ENCODE measurements at places on chromosomes 5 and 9.

DNA sequence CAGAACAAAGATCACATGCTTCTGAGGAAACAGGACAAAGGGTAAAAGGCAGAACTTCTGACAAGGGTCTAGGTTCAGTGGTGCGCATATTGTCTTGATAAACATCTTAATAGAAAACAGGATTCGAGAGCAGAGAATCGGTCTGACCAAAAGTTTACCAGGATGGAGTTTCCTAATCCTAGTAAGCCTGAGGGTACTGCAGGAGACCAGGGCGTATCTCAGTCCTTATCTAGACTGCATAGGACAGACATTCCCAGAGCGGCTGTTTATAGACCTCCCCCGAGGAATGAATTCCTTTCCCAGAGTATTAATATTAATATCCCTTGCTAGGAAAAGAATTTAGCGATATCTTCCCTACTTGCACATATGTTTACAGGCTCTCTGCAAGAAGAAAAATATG lies 32.4 kb upstream of the TNFSF8 start:
- no peak for DNase-seq

DNA sequence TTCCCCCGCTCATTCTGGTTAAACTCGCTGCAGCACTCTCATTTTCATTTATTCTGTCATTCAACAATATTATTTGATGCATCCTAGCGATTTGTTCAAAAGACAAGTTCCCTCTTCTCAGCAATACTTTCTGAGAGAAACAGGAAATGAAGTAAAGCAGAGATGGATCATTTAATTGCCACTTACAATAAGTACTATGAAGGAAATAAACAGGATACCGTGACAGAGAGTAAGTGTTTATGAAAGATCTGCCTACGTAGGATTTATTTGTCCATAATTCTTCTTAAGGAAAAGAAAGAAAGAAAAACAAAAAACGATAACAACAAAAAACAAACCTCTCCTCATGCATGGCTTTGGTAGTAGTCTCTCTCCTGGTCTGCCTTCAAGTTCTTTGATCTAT lies 406.8 kb upstream of the ZNF608 start:
- DNase-seq = no peak

- no peak for DNase-seq
Measured at GRCh38 chr5:91477408-91477807, 94.3 kb upstream of the ARRDC3 start.

- no peak for DNase-seq
Measured at GRCh38 chr9:7258688-7259396, 501.1 kb downstream of the KDM4C start.

DNA sequence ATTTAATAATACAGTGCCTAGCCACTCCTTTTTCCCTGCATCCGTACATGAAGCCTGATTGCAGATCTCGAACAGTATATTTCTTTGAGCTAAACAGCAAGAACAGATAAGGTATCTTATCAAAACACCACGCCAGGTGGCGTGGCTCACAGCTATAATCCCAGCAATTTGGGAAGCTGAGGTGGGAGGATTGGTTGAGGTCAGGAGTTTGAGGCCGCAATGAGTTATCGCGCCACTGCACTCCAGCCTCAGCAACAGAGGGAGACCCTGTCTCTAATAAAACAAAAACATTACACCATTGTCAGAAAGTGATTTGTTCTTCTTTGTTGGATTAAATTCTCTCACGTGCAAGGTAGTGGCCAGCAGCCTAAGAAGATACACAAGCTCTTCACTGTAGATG lies 291.2 kb upstream of the DMRT1 start:
- no peak for DNase-seq

DNA sequence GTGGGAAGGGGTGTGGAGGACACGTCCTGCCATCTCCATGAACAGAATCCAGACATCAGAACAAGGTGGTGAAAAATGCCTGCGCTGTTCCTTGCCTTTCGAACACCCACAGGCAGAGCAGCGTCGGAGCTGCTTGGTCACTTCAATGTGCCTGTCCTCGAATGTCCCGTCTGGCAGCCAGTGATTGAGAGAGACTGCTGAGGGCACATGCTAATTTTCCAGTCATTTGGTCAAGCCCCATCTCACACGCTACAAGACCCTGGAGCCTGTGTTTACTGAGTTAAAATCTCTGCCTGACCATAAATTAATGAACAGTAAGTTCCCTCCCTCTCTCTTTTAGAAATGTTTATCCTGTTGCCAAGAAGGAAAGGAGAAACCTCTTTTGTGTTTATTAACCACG lies 149.3 kb downstream of the NTRK2 start:
- no peak for DNase-seq

- DNase-seq = no peak
Measured at GRCh38 chr5:6899221-6899620, 186.0 kb downstream of the TENT4A start.

- DNase-seq = peak; percentile 24
Measured at GRCh38 chr9:33297432-33297831, 7.1 kb downstream of the NFX1 start.

DNA sequence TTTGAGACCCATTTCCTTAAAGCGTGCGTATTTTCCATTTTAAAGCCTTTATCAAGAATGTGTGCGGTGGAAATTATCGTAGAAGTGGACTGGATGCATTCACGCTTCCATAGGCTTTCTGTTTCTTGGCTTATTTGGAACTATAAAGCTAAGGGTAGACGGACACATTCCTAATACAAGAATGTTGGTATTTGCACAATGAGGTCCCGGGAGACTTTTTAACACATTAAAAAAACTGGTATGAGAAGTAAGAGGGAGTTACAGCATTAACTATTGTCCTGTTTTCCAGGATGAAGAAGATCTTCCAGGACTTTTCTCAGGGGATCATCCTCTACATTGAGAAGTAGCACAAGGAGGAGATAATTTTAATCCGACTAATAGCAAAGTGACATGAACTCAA lies 653.0 kb downstream of the MTRR start:
- DNase-seq = no peak

- no peak for DNase-seq
Measured at GRCh38 chr5:172194985-172195774, 1.2 kb downstream of the EFCAB9 start.

DNA sequence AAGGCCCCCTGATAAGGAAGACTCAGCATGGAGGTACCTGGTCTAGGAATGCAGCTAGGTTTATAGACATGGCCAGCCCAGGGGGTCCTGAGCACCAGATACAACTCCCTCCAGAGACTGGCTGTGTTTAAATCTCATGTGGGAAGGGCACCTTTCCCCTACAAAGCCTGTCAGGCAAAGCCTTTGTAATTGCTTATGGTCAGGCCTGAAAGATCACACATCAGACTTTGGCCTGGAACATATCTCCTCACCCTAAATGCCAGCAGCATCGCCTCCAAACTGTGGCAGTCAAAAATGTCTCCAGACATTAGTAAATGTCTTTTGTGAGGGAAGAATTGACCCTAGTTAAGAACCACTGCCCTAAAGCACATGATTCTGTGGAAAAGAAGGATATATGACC lies 51.6 kb upstream of the MACIR start:
- DNase-seq = no peak

DNA sequence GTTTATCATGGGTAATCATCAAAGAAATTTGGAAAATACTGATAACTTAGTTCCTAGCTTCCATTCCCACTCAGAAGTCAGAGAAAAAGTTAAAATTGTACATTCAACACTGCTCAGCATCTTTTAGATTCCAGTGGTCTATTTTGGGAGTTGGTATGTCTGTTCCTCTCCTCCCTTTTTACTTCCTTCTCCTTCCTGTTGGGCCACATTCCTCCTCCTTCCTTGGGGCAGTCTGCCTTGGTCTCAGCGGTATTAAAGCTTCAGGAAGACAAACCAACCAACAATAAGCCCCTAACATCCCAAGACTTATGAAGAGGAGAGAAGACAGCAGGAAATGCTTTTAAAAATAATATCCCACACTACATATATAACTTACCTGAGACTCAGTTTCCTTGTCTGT lies 49.9 kb upstream of the SSBP2 start:
- DNase-seq = no peak

DNA sequence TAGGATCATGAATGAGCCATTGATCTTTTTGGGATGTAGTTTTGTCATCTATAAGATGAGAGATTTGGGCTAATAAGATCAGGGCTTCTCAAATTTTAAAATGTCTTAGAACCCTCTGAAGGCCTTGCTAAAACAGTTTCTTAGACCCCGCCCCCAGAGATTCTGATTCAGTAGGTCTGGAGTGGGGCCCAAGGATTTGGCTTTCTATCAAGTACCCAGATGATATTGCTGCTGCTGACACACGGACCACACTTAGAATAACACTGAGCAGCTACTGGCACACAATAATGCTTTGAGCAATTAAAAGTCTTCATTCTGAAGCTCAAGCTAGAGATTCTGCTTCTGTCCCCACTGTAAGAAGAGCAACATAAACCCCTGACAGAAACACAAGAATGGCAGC lies 216.7 kb downstream of the SMARCA2 start:
- no peak for DNase-seq

GRCh38 chr9:23799521-23799920 lies 26.5 kb downstream of the ELAVL2 start:
- DNase-seq = no peak

Data from GM19239 (cell line).